ENCODE measurements at places on chromosomes 1 and 21. TPM values are rescaled to one million over a fixed set of nuclear protein-coding genes. Genes with fewer than 3 reads are reported as not detected.
A peak's percentile ranks its signal among the peaks of the same experiment; 100 is the strongest.

- DNase-seq: no peak
Measured at GRCh38 chr1:11744287-11744686, 8.4 kb downstream of the AGTRAP start.

DNA sequence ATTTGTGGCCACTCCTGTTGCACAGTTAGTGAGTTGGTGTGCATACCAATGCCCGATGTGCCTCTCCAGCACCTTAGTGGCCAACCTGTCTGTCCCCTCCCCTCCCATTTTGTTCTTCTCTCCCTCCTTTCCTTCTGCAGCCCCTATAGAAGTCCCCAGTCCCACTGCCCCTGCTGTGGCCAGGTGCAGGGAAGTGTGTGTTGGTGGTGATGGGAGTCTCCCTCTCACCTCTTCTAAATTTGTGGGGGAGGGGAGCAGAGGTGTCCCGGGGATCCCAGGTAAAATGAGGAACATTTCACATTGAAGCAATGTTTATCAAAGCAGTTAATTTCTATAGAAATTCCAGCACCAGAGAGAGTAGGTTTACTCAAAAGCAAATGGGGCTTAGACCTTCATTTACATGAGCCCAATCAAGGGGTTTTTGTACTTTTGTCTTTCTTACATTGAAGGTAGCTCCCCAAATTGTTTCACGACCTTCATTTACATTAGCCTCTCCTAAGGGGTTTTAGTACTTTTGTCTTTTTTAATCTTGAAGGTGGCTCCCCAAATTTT lies 3.0 kb upstream of the C1orf21 start:
- DNase-seq: no peak

DNA sequence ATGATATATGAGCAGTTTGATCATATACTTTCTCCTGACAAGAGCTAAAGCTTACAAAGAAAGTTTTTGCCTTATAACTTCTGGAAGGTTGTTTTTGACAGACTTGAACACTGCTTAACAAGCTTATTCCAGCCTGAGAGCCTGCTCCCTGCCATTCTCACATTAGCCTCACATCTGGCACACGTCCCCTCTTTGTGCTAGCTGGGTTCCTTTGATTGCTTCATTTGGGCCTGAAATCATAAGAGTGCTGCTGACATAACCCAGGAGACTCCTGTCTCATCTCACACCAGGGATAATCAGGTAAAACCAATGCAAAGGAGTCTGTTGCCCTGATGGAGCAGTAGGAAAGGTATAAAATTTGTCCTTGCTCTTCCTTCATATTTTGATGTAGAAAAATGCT lies 1411.7 kb upstream of the B3GALT2 start:
- DNase-seq: no peak

GRCh38 chr21:31558962-31559367 lies 100.5 kb upstream of the SOD1 start:
- peak; percentile 95 for DNase-seq

GRCh38 chr21:28821276-28822122 lies 171.2 kb downstream of the LTN1 start:
- no peak for DNase-seq

GRCh38 chr1:14363036-14363590 lies 235.4 kb upstream of the KAZN start:
- no peak for DNase-seq

DNA sequence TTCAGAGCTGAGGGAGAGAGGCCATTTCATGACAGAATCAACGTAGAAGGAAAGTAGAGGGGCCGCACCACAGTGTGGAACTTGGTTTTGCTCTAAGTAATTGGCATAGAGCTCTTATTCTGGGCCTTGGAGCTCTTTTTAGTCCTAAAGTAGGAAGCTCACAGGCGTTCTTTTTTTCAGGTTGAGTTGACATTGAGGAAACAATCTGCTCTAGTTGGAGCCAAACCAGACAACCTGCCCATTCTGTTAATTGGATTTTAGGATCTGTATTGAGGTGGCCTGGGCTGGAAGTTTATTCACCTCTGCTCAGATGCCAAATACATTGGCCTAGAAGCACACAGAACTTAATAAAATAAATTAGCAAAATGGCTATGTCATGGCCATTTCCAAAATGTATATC lies 1093.9 kb downstream of the ADGRL2 start:
- DNase-seq: no peak

GRCh38 chr1:150609732-150610131 lies 19.7 kb downstream of the ENSA start:
- no peak for DNase-seq

DNA sequence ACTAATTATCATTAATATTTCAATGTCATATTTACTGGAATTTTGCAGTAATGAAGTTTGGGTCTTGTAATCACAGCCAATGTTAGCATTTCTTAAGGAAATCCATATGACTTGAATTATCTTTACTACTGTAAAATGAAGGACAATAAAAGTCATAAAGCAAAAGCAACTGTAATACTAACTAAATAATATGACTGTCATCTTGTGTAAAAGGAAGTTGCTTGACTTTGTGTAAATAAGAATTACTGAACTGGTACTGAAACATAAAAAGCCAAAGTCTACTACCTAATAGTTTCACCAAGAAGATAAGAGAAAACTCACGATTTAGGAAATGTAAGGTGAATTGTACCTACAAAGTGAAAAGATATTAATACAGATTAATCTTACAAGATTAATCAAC lies 57.5 kb downstream of the ATP6V1G3 start:
- DNase-seq: no peak

GRCh38 chr1:65119951-65120350 lies 28.1 kb upstream of the AK4 start:
- DNase-seq: no peak

GRCh38 chr1:107267489-107267888 lies 126.7 kb downstream of the NTNG1 start:
- no peak for DNase-seq

DNA sequence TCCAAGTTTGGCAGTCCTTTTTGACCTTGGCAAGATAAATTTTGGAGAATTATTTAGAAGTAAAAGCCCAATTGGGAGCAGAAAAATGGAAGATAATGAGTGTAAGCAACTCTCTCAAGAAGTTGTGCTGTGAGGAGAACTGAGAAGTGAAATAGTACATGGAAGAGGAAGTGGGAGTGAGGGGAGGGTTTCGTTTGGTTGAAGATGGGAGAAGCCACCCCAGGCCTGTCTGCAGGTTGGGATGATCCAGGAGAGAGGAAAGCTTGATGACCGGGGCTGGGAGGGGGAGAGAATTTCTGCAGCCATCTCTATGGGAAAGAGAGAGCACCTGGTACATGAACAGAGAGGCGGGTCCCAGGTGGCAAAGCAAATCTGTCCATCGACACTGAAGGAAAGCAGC lies 8.6 kb upstream of the RCAN1 start:
- no peak for DNase-seq

DNA sequence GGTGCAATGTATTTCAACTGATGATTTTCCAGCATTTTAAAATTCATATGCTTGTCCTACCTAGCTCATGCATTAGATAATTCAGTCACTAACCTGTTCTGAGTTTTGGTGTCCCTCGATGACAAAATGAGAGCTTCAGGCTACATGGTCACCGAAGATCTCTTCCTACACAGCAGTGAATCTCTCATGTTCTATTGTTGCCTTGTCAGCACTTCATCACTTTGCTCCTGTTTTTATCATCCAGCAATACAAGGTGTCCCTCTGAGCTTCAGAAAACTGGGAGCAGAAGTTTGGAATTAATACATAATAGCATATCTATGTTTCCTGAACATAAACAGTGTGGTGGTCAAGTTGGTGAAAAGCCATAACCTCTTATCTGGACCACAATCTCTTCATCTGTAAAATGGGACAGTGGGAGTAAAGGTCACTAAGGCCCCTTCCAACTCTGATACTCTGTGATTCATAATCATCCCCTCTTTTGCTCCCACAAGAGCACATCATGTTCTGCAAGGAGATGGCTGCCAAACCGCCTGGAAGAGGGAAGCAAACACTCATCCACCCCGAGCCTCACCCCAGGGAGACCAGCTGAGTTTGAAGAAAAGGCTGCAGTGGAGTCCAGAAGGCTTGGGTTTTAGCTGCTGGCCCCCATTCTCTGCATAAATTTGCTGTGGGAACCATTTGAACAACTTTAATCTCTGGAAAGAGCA lies 137.9 kb upstream of the F3 start:
- DNase-seq: no peak

GRCh38 chr1:190476321-190476720 lies 1.3 kb downstream of the BRINP3 start:
- DNase-seq: no peak

The NBPF12 gene
- 12.4 TPM for total RNA-seq

The MEAF6 gene
- 131 TPM for total RNA-seq

The RORC gene
- total RNA-seq: 28.3 TPM

The MFAP2 gene
- total RNA-seq: 4.7 TPM

The OVAAL gene
- total RNA-seq: not detected

The COL9A2 gene
- 4.2 TPM for total RNA-seq

The C8A gene
- total RNA-seq: not detected

The CLDN17 gene
- not detected for total RNA-seq
